Stomach (tissue), 19 donors: ENCODE measurements at places on chromosomes 4 and X. TPM values are rescaled to one million over a fixed set of nuclear protein-coding genes. Genes with fewer than 3 reads are reported as not detected.

BEX1 gene
- total RNA-seq = not detected

TLR2 gene
- 29.6 TPM for total RNA-seq

NOX1 gene
- total RNA-seq = not detected

DNA sequence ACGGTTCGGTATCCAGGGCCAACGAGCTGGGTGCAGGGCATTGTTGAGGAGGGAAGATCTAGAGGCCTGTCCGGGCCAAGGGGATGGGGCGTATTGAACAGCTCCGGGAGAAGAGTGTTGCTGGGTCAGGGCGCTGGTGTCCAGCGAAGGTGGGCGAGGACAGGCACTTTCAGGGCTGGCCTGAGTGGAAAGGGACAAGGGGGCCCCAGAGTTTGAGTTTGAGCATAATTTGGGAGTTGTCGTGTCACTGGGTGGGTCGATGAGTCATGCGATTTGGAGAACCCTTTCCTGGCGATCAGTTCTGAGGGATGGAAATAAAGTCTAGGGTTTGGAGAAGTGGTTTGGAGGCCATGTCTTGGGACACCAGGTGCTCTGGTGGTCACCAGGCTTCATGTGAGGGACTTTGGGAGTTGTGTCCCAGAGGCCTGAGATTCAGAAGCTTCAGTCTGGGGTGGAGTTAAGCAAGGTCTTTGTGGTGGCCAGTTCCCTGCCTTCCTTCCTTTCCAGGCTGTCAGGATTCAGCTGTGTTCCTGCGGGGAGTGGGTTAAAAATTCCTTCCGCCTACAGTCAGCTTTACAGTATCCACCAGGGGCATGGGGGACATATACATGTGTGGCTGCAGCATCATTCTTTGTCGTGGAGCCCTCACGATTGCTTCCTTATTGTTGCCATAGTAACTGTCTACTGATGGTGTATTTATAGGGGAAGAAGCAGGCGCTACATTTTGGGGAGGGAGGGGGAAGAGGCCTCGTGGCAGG lies 504 bp downstream of the PRRG3 start:
- DNase-seq = peak; percentile 23
- no peaks in the 10 kb centered on the region for H3K27me3 ChIP-seq
- H3K27ac ChIP-seq = no peak overlapping the region
- H3K4me1 ChIP-seq = no peaks in the 10 kb centered on the region
- no peaks in the 10 kb centered on the region for H3K36me3 ChIP-seq

DNA sequence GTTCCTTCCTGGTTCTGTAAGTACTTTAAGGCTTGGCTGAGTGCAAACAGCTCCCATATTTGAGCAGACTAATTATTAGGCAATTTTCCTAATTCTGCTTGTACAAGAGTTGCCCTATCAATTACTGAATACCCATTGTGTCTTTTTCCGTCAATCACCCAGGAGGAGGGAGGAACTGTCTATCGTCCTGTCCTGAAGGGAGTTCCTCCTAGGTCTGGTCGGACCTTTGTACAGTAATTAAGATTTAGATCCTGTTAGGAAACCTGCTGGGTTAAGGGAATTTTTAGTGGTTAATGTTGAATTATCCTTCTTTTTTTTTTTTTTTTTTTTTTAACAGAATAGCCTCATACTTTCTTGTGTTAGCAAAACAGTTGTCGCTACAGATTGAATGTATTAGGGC lies 130.1 kb downstream of the KDM6A start:
- peaks cover 16% of the 10 kb centered on the region for H3K36me3 ChIP-seq
- no peak for DNase-seq
- H3K27me3 ChIP-seq = no peaks in the 10 kb centered on the region
- peaks cover 35% of the 10 kb centered on the region for H3K4me1 ChIP-seq
- H3K27ac ChIP-seq = no peak overlapping the region
- H3K4me3 ChIP-seq = no peak overlapping the region

- H3K27me3 ChIP-seq = no peaks in the 10 kb centered on the region
- no peak overlapping the region for H3K4me3 ChIP-seq
- H3K36me3 ChIP-seq = no peaks in the 10 kb centered on the region
- no peaks in the 10 kb centered on the region for H3K4me1 ChIP-seq
- DNase-seq = no peak
Measured at GRCh38 chr4:124862261-124862660, 149.7 kb upstream of the ANKRD50 start.

DNA sequence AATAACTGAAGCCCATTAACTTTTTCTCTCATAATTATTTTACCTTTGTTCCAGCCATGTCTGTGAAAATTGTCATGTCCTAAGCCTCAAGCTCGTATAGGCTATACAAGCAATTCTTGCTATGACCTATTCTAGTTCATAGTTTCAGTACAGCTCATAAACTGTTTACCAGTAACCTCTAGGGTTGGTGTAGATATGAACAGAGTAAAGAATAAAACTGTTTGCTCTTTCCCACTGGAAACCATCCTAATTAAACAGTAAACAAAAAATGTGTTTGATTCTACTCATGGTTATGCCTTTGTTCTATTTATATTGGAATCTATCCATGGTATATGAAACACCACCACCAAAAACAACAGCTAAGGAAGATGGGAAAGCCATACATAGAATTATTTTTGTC lies 1444.0 kb upstream of the PCDH7 start:
- H3K36me3 ChIP-seq = no peaks in the 10 kb centered on the region
- H3K4me3 ChIP-seq = no peak overlapping the region
- DNase-seq = no peak
- H3K27me3 ChIP-seq = no peaks in the 10 kb centered on the region
- H3K27ac ChIP-seq = no peak overlapping the region

DNA sequence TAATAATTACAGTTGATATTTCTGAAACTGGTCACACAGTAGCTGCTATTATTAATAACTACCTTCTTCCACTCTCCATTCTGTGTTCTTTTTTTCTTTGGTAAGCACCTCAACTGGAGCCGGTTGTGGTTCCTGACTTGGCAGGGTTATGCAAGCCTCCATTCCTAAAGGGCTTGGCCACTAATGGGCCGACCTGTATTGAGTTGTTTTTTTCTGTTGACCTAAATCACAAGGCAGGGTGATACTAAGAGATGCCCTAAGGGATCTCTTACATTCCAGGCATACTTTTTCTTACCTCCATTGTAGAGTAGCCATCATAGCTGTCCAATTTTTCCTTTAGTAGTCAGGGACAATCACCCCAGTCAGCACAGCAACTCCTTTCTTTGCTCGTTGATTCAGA lies 1295.8 kb upstream of the ADGRL3 start:
- H3K36me3 ChIP-seq = no peaks in the 10 kb centered on the region
- no peak for DNase-seq
- H3K4me1 ChIP-seq = no peaks in the 10 kb centered on the region
- no peak overlapping the region for H3K27ac ChIP-seq
- H3K4me3 ChIP-seq = no peak overlapping the region
- H3K27me3 ChIP-seq = no peaks in the 10 kb centered on the region

DNA sequence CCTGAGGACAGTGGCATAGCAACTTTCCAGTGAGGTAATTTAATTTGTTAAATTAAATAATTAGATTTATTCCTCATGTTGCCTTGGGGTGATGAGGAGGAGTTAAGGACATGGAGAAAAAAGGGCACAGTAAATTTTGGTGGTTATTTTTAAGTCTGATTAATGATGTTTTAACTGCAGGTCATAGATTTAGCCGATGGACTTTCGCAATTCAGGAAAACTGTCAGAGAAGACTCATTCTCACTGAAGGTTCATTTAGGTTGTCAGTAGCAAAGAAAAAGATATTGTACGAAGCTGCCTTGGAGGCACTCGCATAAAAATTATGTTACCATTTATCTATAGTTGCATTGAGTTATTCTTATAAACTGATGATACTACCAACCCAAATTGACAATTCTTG lies 164.2 kb upstream of the PITX2 start:
- no peak for DNase-seq
- no peak overlapping the region for H3K4me3 ChIP-seq
- no peaks in the 10 kb centered on the region for H3K4me1 ChIP-seq
- no peak overlapping the region for H3K27ac ChIP-seq
- no peaks in the 10 kb centered on the region for H3K27me3 ChIP-seq
- H3K36me3 ChIP-seq = no peaks in the 10 kb centered on the region

DNA sequence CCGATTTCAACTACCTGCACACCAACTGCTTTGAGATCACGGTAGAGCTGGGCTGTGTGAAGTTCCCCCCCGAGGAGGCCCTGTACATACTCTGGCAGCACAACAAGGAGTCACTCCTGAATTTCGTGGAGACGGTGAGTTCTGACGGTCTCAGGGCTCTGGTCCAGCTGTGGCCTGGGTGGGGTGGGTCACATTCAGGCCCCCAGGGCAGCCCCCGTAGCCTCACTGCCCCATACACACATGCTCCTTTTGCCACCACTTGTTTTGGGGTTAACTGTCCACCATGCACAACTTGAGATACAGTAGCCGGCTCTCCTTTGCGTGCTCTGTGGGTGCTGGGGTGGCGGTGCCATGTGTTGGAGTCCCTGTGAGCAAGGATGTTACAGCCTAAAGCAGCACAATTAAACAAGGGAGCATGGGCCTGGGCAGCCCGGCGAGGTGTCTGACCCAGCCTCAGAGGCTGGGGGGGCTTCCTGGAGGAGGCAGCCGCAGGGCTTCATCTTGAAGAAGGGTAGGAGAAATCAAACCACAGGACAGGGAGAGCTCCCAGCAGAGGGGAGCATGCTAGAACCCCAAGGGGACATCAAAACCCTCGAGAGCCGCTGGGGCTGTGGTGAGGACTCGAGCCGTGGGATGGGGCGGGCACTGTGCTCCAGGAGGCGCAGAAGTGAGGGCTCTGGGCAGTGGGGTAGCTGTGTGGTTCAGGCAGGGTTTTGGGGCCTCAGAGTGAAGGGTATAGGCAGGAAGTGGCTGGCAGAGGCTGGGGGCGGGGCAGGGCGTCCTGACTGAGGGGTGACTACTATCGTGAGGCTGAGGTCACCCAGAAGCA lies 22.0 kb downstream of the CPZ start:
- H3K27ac ChIP-seq = no peak overlapping the region
- H3K4me3 ChIP-seq = no peak overlapping the region
- no peaks in the 10 kb centered on the region for H3K36me3 ChIP-seq

DNA sequence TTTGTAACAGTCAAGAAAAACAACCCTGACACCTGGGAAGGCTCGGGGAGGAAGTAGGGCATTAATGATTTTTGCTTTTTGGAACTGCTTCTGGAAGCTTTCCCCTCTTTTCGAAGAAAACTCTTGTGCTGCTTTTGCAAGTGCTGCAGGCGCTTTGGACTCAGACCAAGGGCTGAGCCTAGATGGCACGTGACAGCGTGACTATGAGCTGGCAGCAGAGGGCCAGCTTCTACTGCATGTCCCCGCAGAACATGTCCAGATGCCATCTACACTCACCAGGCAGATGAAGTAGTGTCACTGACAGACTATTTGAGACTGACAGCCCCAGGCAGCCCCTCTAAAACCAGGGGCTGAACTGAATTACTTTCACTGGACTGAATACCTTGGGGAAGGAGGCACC lies 6.2 kb downstream of the NR0B1 start:
- H3K4me3 ChIP-seq = no peak overlapping the region
- H3K4me1 ChIP-seq = no peaks in the 10 kb centered on the region
- DNase-seq = no peak
- no peak overlapping the region for H3K27ac ChIP-seq
- no peaks in the 10 kb centered on the region for H3K27me3 ChIP-seq
- H3K36me3 ChIP-seq = no peaks in the 10 kb centered on the region

GRCh38 chr4:182400790-182401189 lies 157.6 kb downstream of the TENM3 start:
- H3K4me1 ChIP-seq = no peaks in the 10 kb centered on the region
- DNase-seq = no peak
- no peak overlapping the region for H3K4me3 ChIP-seq
- H3K27me3 ChIP-seq = no peaks in the 10 kb centered on the region

DNA sequence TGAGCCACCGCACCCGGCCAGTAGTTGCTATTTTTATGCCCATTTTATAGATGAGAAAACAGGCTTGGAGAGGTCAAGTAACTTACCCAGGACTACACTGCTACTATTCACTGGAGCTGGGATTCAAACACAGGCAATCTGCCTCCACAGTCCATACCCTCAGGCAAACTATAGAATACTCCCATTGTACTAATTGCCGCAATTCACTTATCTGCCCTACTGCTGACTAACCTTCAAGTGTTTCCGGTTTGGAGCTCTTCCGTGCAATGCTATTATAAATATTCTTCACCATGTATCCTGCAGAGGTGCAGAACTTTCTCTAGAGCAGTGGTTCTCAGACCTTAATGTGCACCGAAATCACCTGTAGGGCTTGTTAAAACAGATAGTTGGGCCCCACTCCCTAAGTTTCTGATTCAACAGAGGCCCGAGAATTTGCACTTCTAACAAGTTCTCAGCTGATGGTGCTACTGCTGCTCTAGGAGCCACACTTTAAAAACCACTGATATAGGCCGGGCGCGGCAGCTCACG lies 1.9 kb upstream of the G3BP2 start:
- no peaks in the 10 kb centered on the region for H3K27me3 ChIP-seq
- no peaks in the 10 kb centered on the region for H3K36me3 ChIP-seq
- H3K27ac ChIP-seq = peak overlapping the region; percentile 98
- H3K4me1 ChIP-seq = peaks cover 17% of the 10 kb centered on the region
- no peak for DNase-seq
- no peak overlapping the region for H3K4me3 ChIP-seq

- H3K36me3 ChIP-seq = peaks cover 39% of the 10 kb centered on the region
- no peaks in the 10 kb centered on the region for H3K27me3 ChIP-seq
- H3K4me3 ChIP-seq = no peak overlapping the region
- DNase-seq = no peak
Measured at GRCh38 chr4:25144870-25145481, 15.3 kb downstream of the SEPSECS start.

- DNase-seq = peak; percentile 12
- no peaks in the 10 kb centered on the region for H3K36me3 ChIP-seq
- H3K27me3 ChIP-seq = no peaks in the 10 kb centered on the region
- H3K27ac ChIP-seq = no peak overlapping the region
- H3K4me1 ChIP-seq = no peaks in the 10 kb centered on the region
Measured at GRCh38 chr4:53055716-53056403, 193.7 kb downstream of the RASL11B start.

SH3RF1 gene
- 16.3 TPM for total RNA-seq
